ENCODE measurements at places on chromosomes 16 and 17.

GRCh38 chr16:27103954-27104353 is 37.2 kb downstream of the C16orf82 start:
- no peak for DNase-seq

DNA sequence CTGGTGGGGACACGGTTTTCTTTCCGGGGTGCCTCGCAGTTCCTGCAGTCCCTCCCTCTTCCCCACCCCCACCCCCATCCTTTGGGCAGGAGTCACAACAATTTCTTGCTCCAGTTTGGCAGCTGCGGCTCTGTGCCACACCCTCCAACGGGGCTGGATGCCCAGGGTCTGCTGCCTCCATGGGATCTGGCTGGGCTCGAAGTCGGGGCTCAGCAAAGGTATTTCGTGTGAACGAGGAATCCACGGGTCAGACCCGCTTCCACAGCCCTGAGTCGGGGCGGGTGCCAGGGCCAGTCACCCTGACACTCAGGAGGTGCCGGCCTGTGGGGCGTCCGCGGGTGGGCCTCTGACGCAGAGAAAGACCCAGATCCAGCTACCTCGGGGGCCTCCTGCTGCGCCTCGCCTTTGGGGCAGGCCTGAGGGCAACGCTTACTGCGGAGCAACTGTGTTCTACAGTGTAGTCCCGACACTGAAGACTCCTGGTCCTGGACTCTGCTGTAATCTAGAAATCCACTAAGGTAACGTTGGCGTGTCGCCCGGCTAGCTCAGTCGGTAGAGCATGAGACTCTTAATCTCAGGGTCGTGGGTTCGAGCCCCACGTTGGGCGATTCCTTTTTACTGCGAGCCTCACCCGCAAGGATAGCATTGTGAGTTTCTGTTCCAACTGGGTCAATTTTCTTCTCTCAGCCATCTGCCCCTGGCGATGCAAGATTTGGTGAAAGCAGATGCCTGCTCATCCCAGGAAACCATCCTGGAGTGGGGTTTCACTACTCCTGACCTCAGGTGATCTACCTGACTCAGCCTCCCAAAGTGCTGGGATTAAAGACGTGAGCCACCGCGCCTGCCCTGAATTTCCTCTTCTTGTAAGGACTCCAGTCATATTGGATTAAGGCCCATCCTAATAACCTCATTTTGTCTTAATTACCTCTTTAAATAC is 12.6 kb upstream of the OR1F1 start:
- DNase-seq, result no peak

GRCh38 chr17:59001158-59001814 is 105.4 kb downstream of the TRIM37 start:
- DNase-seq, result no peak

DNA sequence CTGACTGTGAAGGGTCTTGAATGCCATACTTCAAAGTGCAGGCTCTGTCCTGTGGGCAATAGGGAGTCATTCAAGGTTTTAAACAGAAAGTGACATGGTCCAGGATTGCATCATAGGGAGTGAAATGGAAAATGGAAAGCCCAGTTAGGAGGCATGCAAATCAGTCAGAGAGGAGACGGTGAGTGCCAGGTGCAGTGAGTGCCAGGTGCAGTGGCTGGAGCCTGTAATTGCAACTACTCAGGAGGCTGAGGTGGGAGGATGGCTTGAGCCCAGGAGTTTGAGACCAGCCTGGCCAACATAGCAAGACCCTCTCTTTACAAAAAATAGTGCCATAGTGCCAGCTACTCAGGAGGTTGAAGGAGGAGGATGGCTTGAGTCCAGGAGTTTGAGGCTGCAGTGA is 35.2 kb upstream of the SIAH1 start:
- no peak for DNase-seq

GRCh38 chr17:64147110-64148016 is 17.4 kb upstream of the ERN1 start:
- DNase-seq, result no peak
